ENCODE measurements at places on chromosomes 2 and 18.

- DNase-seq = no peak
Observed at GRCh38 chr18:31450409-31450808, 2.9 kb downstream of the DSG3 start.

- DNase-seq = no peak
Observed at GRCh38 chr2:116732322-116732721, 1082.2 kb upstream of the DDX18 start.

DNA sequence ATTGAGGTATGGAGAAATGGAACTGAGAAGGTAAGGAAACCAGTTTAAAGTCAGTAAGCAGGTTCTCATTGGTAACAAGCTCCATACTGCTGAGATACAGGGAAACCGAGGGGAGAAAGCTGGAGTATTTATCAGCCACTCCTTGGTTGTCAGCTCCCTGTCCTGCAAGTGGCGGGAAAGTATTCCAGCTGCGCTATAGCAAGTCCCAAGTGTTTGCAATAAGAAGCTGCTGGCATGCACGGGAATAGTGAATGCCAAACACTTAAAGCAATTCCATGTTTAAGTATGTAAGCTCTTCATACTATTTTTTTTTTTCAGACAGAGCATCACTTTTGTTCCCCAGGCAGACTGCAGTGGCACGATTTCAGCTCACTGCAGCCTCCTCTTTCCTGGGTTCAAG lies 1601.1 kb downstream of the SUCLG1 start:
- DNase-seq = no peak

DNA sequence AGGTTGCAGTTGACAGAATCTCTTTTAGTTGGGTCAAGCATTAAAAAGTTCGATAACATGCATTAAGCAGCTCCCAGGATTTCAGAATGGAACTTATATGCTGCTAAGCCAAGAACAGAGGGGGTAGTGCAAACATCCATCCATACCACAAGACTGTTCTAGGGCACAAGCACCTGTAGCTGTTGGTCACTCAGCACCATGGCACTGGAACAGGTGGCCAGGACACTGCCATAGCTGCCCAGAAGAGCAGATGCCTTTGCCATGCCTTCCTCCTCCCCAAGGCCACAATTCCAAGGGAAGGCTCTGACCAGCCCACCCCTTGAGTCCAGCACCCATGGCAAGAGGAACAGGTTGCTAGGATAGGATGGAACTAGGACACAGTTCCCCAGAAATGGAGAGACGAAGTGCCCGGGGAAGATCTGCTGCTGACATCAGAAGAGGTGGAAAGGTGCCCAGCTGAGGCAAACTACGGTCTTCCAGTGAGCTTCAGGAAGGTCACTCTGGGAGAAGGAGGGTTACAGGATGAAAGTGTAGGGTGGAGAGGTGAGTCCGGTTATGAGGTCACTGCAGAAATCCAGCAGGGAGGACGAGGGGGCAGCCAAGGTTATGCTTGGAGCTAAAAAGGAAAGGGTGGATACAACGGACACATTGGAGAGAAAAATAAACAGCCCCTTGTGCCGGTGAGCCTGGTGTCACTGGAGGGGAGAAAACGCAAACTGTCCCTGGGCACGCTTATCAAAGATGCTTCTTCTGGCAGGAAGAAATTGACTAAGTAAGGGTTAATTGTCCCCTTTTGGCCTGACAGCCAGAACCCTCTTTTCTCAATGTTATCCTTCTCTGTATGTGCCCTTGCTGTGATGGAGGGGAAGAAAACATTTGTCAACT lies 41.9 kb downstream of the C1QL2 start:
- DNase-seq = no peak

GRCh38 chr2:74530239-74531187 lies 780 bp downstream of the HTRA2 start:
- DNase-seq = peak; percentile 85

DNA sequence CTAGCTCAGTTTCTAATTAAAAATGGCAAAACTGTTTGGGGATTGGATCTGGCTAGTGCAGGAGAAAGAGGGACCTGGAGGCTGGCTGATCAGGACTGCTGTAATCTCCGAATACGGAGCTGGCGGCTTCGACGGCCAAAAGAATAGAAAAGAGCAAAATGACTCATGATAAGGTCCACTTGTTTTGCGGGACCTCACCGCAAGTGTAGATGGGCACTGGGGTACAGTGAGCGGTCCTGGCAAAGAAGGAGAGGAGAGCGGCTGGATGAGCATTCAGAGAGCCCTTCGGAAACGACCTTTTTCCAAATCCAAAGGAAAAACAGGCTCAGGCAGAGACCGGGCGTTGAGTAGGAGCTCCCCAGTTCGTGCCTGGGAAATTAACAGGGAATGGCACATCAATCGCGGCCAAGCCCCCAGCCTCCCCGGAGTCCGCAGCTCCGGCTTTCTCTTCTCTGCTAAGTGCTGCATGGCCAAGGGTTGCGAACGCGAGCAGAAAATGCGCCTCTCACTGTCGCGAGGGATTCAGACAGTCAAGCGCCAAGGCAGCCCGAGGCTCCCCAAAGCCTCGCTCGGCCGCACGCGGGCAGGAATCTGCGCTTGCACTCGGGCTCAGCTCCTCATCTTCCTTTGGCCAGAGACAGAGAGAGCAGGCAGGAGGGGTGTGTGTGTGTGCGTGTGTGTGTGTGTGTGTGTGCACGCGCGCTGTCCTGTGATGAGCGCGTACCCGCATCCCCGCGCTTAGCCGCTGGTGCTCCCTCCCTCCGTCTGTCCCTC lies 1.8 kb downstream of the DCC start:
- DNase-seq = no peak

Measured in aorta (tissue), 5 donors.